ENCODE measurements at places on chromosomes 7 and 10. TPM values are rescaled to one million over a fixed set of nuclear protein-coding genes. Genes with fewer than 3 reads are reported as not detected.

DNA sequence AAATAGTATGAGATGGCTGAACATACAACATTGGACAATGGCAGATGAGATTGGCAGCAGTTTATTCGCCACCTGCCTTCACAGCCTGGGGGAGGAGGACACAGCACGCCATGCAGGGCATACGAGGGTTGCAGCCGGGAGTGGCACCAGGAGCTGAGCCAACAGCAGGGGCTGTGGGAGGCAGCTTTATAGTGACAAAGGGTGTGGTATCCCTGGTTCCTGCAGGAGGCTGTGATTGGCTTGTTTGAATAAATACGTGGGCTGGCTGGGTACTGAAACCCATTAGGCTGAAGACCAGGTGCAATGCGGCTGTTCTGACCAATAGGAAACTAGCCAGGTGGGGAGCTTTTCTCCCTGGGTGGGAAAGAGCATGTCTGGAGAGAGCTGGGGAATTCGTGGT lies 68.9 kb upstream of the LEP start:
- H3K27me3 ChIP-seq = peaks cover 11% of the 10 kb centered on the region
- H3K36me3 ChIP-seq = no peaks in the 10 kb centered on the region
- no peak for DNase-seq

DNA sequence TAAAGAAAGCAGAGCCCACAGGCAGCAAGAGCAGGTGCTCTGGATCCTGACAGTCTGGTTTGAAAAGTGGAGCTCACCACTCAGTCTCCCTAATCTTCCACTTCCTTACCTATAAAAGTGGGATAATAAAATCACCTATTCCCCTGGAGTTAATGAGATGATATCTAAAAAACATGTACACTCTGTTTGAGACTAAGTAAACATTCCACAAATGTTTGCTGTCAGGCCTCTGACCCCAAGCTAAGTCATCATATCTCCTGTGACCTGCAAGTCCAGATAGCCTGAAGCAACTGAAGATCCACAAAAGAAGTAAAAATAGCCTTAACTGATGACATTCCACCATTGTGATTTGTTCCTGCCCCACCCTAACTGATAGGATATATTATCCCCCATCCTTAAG lies 1324.5 kb downstream of the XPNPEP1 start:
- no peaks in the 10 kb centered on the region for H3K36me3 ChIP-seq
- H3K4me3 ChIP-seq = no peak overlapping the region
- no peak for DNase-seq
- H3K27ac ChIP-seq = no peak overlapping the region
- no peaks in the 10 kb centered on the region for H3K27me3 ChIP-seq
- no peaks in the 10 kb centered on the region for H3K4me1 ChIP-seq

The NACAD gene
- total RNA-seq = 26.9 TPM

DNA sequence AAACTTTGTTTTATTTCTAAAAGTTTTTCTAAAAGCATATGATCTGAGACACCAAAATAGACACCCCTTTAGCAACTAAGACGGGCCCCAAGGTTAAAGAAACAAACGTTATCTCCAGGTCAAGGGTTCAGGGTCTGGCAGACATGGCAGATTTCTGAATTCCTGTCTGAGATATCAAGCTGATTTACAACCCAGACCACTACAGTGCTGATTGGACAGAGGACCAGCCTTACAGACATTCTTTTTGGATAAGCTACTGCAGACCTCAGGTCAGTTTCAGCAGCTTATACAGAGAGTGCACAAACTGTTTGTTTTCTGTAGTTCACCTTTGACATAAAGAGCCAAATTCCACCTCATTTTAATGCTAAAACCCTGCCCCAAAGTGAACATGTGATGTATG lies 34.8 kb downstream of the SVOPL start:
- DNase-seq = no peak
- H3K36me3 ChIP-seq = no peaks in the 10 kb centered on the region
- no peak overlapping the region for H3K27ac ChIP-seq
- H3K4me1 ChIP-seq = no peaks in the 10 kb centered on the region
- no peak overlapping the region for H3K4me3 ChIP-seq

GRCh38 chr7:113175525-113176104 lies 57.3 kb upstream of the SMIM30 start:
- no peak overlapping the region for H3K4me3 ChIP-seq
- no peaks in the 10 kb centered on the region for H3K36me3 ChIP-seq
- no peak for DNase-seq
- H3K4me1 ChIP-seq = no peaks in the 10 kb centered on the region
- no peaks in the 10 kb centered on the region for H3K27me3 ChIP-seq

DNA sequence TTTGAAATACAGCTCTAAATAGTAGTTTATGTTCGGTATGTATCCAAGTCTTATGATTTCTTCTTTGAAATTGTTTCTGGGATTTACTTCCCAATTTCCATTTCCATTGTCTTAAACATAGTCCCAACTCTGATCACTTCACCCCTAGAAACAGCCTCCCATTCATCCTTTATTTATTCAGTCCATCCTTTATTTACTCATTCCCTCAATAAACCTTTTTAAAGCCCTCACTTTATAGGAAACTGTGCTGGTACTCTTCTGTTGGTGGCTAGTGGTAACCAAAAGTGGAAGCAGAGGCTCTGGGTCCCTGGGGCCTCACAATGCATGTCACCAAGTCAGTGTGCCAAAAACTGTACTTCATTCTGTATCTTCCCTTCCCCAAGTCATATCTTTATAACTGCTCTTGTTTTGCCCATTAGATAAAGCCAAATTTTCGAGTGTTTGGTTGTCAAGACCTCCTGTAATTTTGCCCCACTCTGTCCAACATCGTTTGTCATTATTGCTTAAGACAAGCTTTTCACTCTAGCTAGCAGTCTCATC lies 3.9 kb upstream of the EPC1 start:
- no peaks in the 10 kb centered on the region for H3K36me3 ChIP-seq
- H3K27ac ChIP-seq = no peak overlapping the region
- DNase-seq = no peak
- no peak overlapping the region for H3K4me3 ChIP-seq
- H3K27me3 ChIP-seq = no peaks in the 10 kb centered on the region
- no peaks in the 10 kb centered on the region for H3K4me1 ChIP-seq

The CAMK2B gene
- 0.40 TPM for total RNA-seq

- H3K36me3 ChIP-seq = no peaks in the 10 kb centered on the region
- H3K27ac ChIP-seq = no peak overlapping the region
- H3K27me3 ChIP-seq = no peaks in the 10 kb centered on the region
- DNase-seq = no peak
- no peak overlapping the region for H3K4me3 ChIP-seq
Measured at GRCh38 chr7:120395526-120396019, 122.6 kb downstream of the KCND2 start.

The CBX3 gene
- total RNA-seq = 30.5 TPM

Data from uterus (tissue), 4 donors.